ENCODE measurements at places on chromosomes 12 and 14.

- no peak for DNase-seq
Measured at GRCh38 chr12:15218794-15219193, 2.4 kb downstream of the RERG start.

GRCh38 chr12:119182701-119183493, 4.2 kb downstream of the HSPB8 start:
- DNase-seq: no peak

GRCh38 chr12:47779943-47780504, 7.0 kb downstream of the SLC48A1 start:
- DNase-seq: no peak

GRCh38 chr12:75705749-75706711, 194.6 kb upstream of the KRR1 start:
- peak; percentile 92 for DNase-seq

Measured in ELR (cell line).